ENCODE measurements at places on chromosomes 4 and X. TPM values are rescaled to one million over a fixed set of nuclear protein-coding genes. Genes with fewer than 3 reads are reported as not detected.

DNA sequence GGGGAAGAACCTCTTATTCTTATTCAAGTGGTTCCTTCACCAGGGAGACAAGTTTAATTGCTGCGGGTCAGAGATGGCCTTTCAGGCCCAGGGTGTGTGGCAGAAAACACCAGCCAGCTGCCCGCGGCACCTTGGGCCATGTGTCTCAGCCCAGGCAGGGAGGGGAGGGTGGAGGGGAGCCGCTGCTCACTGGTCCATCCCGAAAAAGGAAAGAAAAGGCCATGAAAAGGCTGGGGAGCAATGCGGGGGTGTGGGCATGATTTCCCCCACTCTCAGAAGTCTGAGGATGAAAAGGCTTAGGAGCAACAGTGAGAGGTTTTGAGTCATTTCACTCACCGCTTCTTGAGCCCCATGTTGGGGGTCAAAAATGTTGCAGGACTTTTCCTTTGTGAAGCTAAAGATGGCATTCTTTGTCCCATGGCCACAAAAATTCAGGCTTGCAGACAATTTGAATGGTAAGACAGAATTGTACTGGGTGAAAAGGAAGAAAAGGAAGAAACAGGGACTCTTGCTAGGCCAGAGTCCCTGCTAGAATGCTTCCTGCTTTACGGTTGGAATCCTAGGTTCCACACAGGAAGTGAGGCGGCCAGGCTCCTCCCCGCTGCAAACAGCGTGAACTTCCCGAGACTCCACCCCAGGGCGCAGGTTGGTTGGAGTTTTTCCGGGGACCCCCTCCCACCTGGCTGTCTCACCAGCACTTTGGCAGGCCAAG is 17.4 kb upstream of the FAM47E start:
- H3K4me3 ChIP-seq = no peak overlapping the region
- H3K4me1 ChIP-seq = no peaks in the 10 kb centered on the region
- no peaks in the 10 kb centered on the region for H3K27me3 ChIP-seq
- peaks cover 2% of the 10 kb centered on the region for H3K36me3 ChIP-seq

GRCh38 chrX:150548251-150548650 is 20.2 kb upstream of the MTM1 start:
- peaks cover 42% of the 10 kb centered on the region for H3K4me1 ChIP-seq
- no peaks in the 10 kb centered on the region for H3K27me3 ChIP-seq
- H3K4me3 ChIP-seq = peak overlapping the region; percentile 15

- DNase-seq = peak; percentile 21
- no peaks in the 10 kb centered on the region for H3K4me1 ChIP-seq
- no peaks in the 10 kb centered on the region for H3K36me3 ChIP-seq
- no peak overlapping the region for H3K4me3 ChIP-seq
- no peak overlapping the region for H3K27ac ChIP-seq
These were observed 119.0 kb downstream of the REELD1 start for GRCh38 chr4:146333187-146333894.

The CHIC1 gene
- total RNA-seq = 5.0 TPM

The SORBS2 gene
- total RNA-seq = not detected

The OCIAD2 gene
- 92.7 TPM for total RNA-seq
